ENCODE measurements at places on chromosomes 5 and 9. TPM values are rescaled to one million over a fixed set of nuclear protein-coding genes. Genes with fewer than 3 reads are reported as not detected.

OMD gene
- not detected for total RNA-seq

DNA sequence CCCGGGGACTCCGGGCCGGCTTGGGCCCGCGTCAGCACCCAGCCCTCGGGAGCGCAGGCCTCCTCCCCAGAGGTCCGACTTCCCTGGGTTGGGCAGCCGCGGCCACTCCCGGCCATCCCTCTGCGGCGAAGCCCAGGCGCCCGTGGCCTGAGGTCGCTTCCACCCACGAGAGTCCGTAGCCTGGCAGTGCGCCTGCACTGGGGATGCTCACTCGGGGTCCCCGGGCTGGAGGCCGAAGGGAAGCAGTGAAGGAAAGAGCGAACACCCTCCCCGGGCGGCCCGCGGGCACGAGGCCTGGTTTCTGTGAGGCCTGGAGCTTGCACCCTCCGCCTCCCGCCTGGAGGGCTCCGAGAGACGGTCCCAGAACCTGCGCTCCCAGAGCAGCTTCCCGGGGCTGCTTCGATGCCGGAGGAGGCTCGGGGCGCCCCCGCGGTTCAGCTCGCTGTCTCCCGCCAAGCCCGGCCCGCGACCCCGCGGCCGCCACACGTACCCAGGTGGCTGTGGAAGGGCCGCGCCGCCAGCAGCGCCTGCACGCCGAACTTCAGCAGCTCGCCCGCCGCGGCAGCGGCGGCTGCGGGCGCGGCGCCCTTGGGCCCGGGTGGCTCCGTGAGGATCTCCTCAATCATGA lies 607 bp downstream of the BARX1 start:
- peaks cover 55% of the 10 kb centered on the region for H3K4me1 ChIP-seq
- H3K4me3 ChIP-seq: peak overlapping the region; percentile 19
- H3K36me3 ChIP-seq: peaks cover 3% of the 10 kb centered on the region

- H3K4me1 ChIP-seq: peaks cover 20% of the 10 kb centered on the region
- H3K27ac ChIP-seq: no peak overlapping the region
- no peak overlapping the region for H3K4me3 ChIP-seq
Measured at GRCh38 chr5:146203872-146204192, 427 bp downstream of the RBM27 start.

- peaks cover 12% of the 10 kb centered on the region for H3K36me3 ChIP-seq
- peak overlapping the region; percentile 86 for H3K4me3 ChIP-seq
- H3K4me1 ChIP-seq: peaks cover 56% of the 10 kb centered on the region
- peak; percentile 87 for DNase-seq
- peak overlapping the region; percentile 85 for H3K27ac ChIP-seq
Measured at GRCh38 chr9:93098236-93098946, 2.4 kb downstream of the CARD19 start.

- no peaks in the 10 kb centered on the region for H3K4me1 ChIP-seq
- no peaks in the 10 kb centered on the region for H3K27me3 ChIP-seq
- no peaks in the 10 kb centered on the region for H3K36me3 ChIP-seq
- DNase-seq: no peak
- H3K4me3 ChIP-seq: no peak overlapping the region
Measured at GRCh38 chr5:99068944-99069650, 140.3 kb upstream of the CHD1 start.

DNA sequence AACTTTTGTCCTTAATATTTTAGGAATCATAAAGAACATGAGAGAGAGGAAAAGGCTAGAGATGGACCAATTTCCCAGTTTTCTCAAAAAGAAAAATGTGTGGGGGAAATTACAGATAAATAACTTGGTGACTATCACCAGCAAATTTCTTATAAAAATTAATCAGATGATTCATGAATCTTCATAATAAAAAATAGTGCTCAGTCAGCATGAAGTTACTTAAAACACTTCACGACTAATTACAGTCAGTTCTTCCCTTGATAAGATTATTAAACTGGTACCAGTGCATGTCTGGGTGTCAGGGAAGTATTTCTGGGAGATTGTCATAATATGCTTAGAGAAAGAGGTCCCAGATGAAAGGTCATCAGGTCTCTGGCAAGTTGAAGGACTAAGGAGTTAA lies 133.0 kb downstream of the SNCAIP start:
- no peak overlapping the region for H3K27ac ChIP-seq
- DNase-seq: no peak
- peaks cover 4% of the 10 kb centered on the region for H3K27me3 ChIP-seq
- H3K36me3 ChIP-seq: no peaks in the 10 kb centered on the region
- H3K4me3 ChIP-seq: no peak overlapping the region

- DNase-seq: no peak
- no peak overlapping the region for H3K4me3 ChIP-seq
- peaks cover 5% of the 10 kb centered on the region for H3K27me3 ChIP-seq
- no peaks in the 10 kb centered on the region for H3K4me1 ChIP-seq
Measured at GRCh38 chr5:155532621-155533311, 519.2 kb downstream of the KIF4B start.

PCDHGB2 gene
- 0.11 TPM for total RNA-seq
